ENCODE measurements at places on chromosomes 1 and 21.

- no peak for DNase-seq
Measured at GRCh38 chr21:15496911-15497310, 232.9 kb upstream of the USP25 start.

- no peak for DNase-seq
Measured at GRCh38 chr1:14740016-14740415, 141.5 kb downstream of the KAZN start.

DNA sequence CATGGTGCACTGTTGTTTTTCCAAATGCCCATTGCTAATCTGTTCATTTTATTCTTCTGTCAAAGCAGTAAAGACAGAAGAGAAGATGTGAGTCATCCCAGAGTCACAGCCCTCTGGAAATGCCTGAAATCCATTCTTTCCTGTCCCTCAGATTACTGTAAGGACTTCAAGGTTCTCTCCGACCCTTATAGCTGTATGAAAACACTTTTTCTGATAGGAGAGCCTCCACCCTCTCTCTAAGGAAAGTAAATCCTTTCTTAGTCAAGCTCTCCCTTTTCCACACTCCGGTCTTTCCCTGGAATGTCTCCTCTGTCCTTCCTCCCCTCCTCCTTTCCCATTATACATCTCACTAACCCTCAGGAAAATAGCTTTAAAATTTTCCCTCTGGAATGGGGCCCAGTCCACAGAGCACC lies 3.5 kb upstream of the PRDX6 start:
- DNase-seq = no peak

GRCh38 chr1:172398970-172399755 lies 21.3 kb upstream of the C1orf105 start:
- DNase-seq = no peak

GRCh38 chr1:110262846-110263631 lies 52.9 kb downstream of the KCNC4 start:
- no peak for DNase-seq

GRCh38 chr1:233505130-233505529 lies 108.8 kb upstream of the KCNK1 start:
- no peak for DNase-seq

- no peak for DNase-seq
Measured at GRCh38 chr1:33327587-33328325, 6.9 kb upstream of the A3GALT2 start.

DNA sequence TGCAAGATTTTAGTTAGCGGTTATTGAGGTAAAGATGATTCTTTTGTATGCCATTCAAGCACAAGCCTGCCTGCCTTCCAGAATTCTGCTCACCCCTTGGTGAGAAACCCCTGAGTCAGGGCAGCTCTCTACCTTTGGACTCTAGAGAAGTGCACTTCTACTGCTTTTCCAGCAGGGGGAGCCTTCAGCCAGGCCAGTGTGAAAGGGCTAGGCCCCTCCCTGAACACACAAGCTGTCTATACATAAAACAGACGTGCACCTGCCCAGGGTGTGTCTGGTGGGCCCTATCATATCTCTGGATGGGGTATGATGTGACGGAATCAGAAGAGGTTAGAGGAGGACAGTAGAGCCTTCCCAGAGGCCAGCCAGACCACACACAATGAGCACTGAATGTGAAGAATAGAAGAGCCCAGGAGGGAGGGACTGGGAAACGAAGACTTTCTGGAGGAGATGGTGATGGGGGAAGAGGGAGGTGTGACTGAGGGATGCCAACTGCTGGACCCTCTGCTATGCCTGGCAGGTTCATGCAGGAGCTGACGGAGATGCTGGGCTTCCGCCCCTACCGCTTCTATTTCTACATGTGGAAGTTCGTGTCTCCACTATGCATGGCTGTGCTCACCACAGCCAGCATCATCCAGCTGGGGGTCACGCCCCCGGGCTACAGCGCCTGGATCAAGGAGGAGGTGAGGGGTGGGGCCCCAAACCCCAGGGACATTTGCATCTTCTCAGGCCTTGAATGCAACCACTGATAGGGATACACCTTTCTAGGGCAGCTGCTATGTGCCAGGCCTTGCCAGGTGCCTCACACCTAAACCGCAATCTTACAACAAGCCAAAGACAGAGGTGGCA lies 13.0 kb upstream of the KCNC4 start:
- DNase-seq = peak; percentile 14

GRCh38 chr21:41370840-41371684 lies 9.2 kb downstream of the MX2 start:
- DNase-seq = no peak

- DNase-seq = no peak
Measured at GRCh38 chr1:164589961-164590507, 31.1 kb downstream of the PBX1 start.

- DNase-seq = no peak
Measured at GRCh38 chr1:178337091-178337706, 159.6 kb downstream of the CLEC20A start.

DNA sequence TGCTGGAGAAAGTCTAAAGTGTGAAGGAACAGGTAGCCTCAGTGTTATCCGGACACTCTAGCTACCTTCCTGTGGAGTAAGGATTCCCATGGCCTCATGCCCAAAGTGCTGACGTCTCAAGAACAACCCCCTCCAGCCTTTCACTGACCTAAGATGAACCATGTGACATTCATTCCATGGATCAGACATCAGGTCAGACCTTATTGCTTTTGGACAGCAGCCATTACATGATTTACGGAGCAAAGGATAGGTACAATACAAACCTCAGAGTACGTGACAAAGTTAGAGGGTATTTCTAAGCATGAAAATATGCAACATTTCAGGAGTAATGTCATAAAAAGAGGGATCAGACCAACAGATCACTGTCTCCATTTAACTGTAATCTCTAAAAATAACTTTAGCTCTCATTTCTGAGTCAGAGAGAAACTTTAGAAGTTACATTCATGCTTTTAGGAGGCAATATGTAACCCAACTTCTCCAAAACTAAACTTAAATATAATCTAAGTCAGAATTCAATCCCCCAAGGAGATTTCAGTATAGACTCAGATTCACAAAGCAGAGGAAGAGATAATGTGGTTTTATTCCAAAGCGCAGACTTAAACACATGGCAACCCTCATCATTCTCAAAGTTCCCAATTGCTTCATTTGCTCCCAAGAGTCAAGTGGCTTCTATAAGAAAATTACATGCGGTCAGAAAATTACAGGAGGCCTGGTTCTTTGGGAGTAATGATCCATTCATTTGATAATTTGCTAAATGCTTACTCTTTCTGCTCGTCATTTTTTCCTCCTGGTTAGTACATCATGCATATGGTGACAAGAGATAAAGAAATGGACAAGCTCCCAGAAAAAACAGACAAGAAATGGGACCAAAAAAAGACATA lies 280.4 kb downstream of the SETD4 start:
- DNase-seq = no peak

- DNase-seq = no peak
Measured at GRCh38 chr1:205396967-205397616, 24.8 kb downstream of the LEMD1 start.

DNA sequence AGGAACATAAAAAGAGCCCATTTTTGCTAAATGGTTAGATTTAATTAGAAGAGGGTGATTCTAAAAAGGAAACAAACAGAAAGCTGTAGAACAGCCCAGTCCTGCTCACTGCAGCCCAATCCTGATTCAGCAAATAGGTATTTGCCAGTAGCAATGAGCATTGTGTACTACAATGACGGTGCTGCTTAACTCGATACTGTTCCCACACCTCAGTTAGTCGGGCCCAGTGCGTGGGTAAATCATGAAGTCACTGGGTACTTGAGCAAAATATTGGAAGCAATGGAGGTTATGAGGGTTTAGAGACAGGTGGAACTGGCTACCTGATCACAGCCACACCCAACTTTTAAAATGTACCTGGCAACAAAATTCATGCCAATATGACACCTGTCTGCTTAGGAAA lies 101.5 kb upstream of the ADGRL2 start:
- no peak for DNase-seq

GRCh38 chr1:33814166-33814565 lies 49.7 kb upstream of the HMGB4 start:
- DNase-seq = no peak

DNA sequence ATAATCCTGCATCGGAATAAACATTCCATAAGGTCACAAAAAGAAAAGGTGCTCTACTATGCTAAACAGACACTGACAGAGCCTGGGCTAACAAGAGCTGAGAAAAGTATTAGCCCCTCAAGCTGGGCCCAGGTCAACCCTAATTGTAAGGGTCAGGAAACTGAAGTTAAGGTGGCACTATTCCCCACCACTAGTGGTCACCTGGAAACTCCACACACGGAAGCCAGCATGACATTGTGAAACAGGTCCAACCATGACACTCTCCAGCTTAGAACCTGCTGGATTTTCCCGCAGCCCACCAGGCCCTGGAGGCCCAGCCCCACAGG lies 1.2 kb downstream of the PTTG1IP start:
- DNase-seq = no peak
